ENCODE measurements at places on chromosomes 5 and 9.

- no peak for DNase-seq
Measured at GRCh38 chr9:112445196-112445595, 41.4 kb upstream of the KIAA1958 start.

DNA sequence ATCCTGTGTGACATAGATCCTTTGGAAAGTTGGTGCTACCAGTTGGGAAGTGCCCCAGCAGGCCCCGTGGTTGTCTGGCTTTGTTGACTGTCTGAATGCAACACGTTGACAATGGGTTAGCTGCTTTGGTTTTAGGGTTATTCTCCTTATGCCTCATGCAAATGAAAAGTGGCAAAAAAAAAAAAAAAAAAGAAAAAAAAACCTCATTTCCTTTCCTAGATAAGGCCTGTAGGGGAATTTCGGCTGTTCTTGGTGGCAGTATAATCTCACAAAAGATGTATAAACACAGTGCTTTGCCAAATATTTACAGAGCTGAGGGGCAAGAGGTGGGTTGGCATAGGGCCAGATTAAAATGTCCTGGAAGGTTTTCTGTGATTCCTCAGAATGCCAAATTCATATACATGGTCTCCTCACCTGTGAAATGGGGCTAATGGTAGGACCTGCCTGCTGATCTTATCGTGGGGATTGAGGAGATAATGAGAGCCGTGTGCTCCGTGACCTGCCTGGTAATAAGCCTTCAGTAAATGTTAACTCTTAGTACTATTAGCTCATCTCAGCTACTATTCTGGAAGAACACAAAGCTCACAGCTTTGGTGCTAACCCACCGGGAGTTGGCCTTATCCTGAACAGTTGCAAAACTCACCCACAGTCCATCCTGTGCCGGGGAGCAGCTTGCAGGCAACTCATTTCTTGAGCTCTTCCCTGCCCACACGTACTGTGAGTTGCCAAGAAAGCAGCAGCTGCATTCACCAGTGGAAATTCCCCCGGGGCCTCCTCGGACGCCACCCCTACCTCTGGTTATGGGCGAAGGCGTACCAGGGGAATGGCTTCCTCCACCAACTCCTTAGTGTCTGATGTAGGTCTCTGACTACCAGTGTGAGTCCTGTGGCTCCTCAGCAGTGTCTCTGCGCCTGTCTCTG lies 220.3 kb downstream of the NR3C1 start:
- DNase-seq = no peak

DNA sequence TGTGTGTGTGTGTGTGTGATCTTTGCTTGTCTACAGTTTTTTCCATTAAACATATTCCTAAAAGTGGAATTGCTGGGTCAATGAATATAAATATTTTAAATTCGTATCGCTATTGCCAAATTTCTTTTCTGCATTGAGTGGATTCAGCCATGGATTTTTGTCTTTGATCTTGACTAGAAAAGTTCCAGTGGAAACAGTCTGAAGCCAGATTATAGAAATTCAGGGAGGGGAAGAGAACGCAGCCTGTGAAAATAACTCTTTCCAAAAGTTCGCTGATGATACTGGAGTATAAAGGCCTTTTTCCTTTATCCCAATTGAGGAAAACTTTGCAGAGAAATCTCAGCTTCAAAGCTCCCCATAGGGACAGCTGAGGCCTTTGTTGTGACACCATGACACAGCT lies 292.3 kb upstream of the CD180 start:
- DNase-seq = no peak

GRCh38 chr5:170333161-170333910 lies 35.8 kb upstream of the LCP2 start:
- no peak for DNase-seq

GRCh38 chr9:88998503-88998902 lies 7.2 kb downstream of the S1PR3 start:
- peak; percentile 29 for DNase-seq

GRCh38 chr5:151671950-151672349 lies 14.8 kb downstream of the SPARC start:
- no peak for DNase-seq

DNA sequence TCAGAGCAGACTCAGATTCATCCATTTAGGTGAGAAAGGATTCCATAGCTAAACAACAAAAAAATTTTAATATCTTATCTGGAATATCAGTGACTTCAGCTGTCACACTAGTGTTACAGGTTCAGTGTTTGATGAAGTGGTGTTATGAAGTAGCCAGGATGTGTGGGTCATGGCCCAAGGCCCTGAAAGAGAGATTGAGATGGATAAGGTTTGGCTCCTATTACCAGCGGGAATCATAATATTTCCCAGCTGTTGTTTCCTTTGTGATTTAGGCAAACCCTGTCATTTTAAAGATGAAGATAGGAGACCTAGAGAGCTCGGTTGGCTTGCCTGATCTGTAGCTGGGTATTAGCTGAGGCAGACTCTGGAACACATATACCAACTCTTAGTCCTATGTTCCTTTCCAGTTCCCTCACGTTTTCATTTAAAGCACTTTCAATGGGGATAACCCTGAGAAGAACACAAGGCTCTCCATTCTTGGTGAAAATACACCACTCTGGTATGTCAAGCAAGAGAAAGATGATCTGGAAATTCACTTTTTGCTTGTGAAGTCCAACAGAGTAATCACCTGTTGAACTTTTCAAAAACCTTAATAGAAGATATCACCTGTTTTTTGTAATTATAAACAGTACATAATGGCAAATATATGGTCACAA lies 54.8 kb downstream of the SV2C start:
- DNase-seq = no peak

- DNase-seq = peak; percentile 27
Measured at GRCh38 chr5:32325062-32325461, 12.3 kb upstream of the MTMR12 start.

GRCh38 chr9:109843641-109844040 lies 63.6 kb downstream of the PALM2AKAP2 start:
- DNase-seq = no peak

GRCh38 chr5:132505641-132506040 lies 15.1 kb upstream of the IRF1 start:
- DNase-seq = peak; percentile 73

- DNase-seq = no peak
Measured at GRCh38 chr9:17019398-17019797, 115.4 kb upstream of the CNTLN start.

- no peak for DNase-seq
Measured at GRCh38 chr9:132755096-132755495, 84.8 kb downstream of the GTF3C4 start.

GRCh38 chr5:36606036-36606427 lies 374 bp upstream of the SLC1A3 start:
- no peak for DNase-seq

GRCh38 chr5:171968531-171968930 lies 37.9 kb downstream of the FBXW11 start:
- no peak for DNase-seq

- no peak for DNase-seq
Measured at GRCh38 chr5:51960617-51961121, 577.4 kb downstream of the ISL1 start.

GRCh38 chr9:117825609-117826347 lies 121.6 kb downstream of the TLR4 start:
- no peak for DNase-seq

GRCh38 chr9:115349542-115349941 lies 231.6 kb upstream of the TNC start:
- DNase-seq = peak; percentile 85

- peak; percentile 93 for DNase-seq
Measured at GRCh38 chr9:70924380-70924779, 197.0 kb downstream of the TRPM3 start.

GRCh38 chr5:7904170-7904569 lies 35.2 kb downstream of the MTRR start:
- peak; percentile 83 for DNase-seq

GRCh38 chr9:34690983-34691935 lies at the start of gene CCL19:
TSS of gene CCL19 (minus strand) at chr9:34691276. CDS start at chr9:34691139, 137 bp downstream.
- no peak for DNase-seq

DNA sequence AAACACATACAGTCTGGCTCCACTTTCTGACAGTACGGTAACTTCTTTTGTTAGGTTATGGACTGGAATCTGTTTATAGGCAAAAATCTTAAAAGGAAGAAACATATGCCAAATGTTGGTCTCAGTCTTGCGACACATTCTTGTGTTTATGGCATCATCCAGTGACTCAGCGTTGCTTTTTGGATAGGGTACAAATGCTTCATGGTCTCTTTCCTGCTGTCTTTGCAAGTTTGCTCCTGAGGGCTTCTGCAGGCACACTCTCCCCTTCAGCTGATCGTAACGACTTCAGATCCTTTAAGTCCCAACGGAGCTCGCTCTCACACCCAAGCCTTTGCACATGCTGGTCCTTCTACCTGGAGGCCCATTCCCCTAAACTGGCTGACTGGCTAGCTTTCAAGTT lies 23.6 kb upstream of the TNFSF8 start:
- peak; percentile 86 for DNase-seq

Data from fibroblast of skin of scalp (primary cell).